A549 (cell line): ENCODE measurements at places on chromosomes 1 and 21.

DNA sequence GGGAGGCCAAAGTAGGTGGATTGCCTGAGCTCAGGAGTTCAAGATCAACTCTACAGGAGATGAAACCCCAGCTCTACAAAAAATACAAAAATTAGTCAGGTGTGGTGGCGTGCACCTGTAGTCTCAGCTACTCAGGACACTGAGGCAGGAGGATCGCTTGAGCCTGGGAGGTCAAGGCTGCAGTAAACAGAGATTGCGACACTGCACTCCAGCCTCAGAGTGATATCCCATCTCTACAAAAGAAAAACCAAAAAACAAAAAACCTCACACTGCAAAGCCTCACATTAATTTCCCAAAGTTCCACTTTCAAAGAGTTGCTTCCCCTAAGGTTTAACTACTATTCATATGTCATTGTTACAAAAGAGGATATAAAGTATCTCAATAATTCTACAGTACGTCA is 29.0 kb upstream of the FBXO28 start:
- DNase-seq = no peak

DNA sequence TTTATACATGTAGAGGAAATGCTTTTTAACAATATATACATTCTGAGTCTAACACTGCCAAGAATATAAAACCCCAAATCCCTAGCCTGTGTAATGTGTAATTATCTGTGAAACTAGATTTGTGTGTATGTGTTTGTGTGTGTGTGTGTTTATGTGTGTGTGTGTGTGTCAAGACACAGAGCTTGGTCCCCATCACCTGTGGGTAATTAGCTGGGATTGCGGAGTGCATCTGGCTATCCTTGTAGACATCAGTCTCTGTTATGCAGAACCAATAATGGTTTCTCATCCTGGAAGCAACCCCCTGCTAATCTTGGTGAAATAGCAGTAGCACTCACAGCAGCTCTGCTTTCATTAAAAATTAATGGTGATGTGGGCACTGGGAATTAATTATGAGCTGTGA is 26.3 kb upstream of the ST6GALNAC3 start:
- no peak for DNase-seq

- no peak for DNase-seq
Observed at GRCh38 chr1:162726555-162726954, 63.9 kb upstream of the HSD17B7 start.

- peak; percentile 73 for DNase-seq
Observed at GRCh38 chr1:181424786-181425403, 58.4 kb upstream of the CACNA1E start.

- DNase-seq = peak; percentile 78
Observed at GRCh38 chr1:205274041-205274691, 46.4 kb downstream of the TMCC2 start.

DNA sequence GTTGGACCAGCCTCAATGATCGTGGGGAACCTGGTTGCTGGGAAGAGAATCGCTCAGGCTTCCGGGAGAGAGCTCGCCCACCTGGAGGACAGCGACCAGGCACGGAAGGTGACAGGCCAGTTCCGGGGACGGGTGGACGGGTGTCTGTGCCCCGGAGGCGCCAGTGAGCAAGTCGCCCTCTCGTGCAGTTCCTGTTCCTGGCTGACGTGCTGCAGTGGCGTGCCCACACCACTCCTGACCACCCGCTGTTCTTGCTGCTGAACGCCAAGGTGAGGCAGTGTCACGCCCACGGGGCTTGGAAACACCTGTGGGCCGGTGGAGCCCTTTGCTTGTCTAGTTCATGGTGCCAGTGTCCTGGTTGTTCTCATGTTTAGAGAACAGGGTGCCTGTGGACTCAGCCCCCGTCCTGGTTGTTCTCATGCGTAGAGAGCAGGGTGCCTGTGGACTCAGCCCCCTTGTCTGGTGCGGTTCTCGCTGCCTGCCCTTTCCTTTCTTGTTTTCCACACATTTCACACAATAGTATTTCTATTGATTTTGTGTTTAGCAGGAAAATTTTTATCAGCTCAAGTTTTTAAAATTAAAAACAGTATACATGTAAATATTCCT is 53.1 kb downstream of the S100B start:
- DNase-seq = no peak

DNA sequence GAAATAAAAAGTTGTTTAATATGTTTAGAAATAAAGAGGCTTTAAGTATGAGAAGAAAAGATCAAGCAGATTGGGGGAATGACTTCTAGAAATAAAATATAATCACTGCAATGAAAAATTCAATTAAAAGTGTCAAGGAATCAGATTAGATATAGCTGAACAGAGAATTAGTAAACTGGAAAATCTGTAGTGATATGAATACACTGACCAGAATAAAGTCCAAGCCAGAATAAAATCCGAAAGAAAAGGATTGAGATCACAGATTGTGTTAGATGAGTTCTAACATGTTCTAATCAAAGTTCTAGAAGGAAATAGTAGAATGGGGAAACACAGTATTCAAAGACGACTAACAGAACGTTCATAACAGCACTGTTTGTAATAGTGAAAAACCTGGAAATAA is 73.1 kb upstream of the C1orf105 start:
- DNase-seq = no peak

GRCh38 chr21:35340273-35340672 is 291.2 kb upstream of the RUNX1 start:
- DNase-seq = no peak

DNA sequence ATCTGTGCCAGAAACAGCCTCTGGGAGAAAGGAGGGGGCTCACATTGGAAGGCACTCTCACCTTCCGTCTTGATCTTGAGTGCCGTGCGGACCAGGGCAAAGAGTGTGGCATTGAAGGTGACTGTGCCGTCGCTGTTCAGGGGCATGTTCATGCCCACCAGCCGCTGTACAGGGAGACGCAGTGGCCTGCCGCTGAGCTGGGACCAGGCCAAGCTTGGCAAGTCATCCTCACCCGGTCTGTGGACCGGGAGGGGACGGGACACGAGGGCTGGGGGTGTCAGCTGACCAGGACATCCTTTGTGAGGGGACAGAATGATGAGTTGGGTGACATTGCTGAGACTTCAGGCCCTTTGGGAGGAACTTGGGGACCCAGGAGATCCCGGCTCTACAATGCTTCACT is 25.0 kb upstream of the KIF21B start:
- no peak for DNase-seq

GRCh38 chr1:213679153-213679552 is 308.6 kb upstream of the PROX1 start:
- DNase-seq = no peak

DNA sequence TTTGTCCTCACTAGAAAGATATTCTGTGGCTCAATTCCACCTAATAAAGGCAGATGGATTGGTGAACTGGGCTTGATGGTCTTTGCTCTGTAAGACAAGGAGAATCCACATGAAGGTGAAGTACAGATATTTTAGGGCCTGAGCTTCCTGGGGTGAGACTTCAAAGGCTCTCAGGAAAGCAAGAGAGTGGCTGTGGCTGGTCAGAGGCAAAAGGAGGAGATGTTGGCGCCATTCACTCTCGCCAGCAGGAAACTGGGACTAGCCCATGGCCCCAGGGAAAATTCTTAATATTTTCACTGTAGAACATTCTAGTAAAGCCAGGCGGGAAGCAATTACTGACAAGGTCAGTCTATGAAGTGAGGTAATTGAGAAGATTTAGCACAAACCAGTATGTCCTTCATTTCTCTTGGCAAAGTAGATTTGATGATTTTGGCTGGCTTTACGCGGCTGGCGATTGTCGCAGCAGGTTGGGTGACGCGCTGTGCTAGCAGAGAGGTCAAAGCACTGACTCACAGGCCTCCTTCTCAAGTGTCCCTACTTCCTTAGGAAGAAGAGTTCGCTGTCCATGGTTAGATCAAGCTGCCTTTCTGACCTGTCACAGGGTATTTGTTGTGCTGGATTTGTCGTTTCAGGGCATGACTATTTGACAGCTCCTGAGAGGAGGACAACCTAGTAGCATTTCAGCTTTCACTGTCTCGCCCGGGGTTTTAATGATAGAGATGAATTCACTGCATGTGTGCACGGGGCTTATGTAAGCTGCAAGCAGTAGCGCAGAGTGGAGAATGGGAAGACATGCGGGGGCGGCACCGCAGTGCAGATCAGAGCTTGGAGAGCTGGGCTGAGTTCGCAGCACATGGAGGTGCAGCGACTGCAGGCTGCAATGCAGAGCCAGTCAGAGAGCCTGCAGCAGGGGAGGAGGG is 32.7 kb downstream of the XCL1 start:
- DNase-seq = no peak

DNA sequence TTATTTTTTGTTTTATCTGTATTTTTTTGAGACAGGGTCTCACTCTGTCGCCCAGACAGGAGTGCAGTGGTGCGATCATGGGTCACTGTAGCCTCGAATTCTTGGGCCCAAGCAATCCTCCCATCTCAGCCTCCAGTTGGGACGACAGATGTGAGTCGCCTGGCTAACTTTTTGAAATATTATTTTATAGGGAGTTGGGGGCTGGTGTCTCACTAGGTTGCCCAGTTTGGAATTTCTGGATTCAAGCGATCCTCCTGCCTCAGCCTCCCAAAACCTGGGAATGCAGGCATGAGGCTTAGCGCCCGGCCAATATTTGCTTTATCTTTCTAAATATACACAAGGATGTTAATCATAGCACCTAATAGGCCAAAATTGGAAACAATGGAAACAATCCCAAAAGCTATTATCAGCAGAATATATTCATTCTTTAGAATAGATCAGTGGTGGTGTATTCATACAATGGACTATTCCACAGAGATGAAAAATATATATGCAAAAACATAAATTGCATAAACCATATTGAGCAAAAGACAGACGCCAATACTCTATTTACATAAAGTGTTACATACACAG is 55.9 kb downstream of the DAP3 start:
- no peak for DNase-seq

DNA sequence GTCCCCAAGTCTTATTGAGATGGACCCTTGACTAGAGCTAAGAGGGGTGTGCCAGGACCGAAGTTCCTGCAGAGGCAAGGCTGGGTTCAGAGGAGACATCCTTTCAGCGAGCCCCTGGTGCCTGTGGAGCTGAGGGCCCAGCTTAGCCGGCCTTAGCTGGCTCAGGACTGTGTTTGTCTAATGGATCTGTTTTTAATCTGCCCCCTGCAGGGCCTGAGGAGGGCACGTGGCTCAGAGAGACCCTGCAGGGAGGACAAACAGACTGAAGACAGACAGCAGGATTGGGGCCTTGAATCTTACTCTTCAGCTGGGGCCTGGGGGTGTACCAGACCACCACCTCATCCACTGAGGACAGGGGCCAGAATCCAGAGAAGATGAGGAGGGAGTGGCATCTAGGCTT is 1.6 kb downstream of the CRABP2 start:
- DNase-seq = no peak

DNA sequence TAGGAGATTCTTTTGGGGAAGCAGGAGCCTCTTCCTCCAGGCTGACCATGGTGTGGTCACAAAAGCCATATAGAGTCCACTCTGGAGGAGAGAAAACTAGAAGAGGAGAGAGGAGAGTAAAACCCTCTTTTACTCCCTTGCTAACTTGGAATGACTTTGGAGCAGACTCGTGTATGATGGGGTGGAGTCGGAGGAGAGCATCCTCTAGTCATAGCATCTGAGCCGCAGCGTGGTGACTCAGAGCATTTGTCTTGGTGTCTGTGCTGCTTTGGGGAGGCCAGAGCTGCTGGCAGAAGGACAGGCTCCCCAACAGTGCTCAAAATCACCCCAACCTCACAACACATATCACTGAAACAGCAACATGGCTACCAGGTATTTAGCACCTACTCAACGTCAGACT is 11.1 kb downstream of the HTR6 start:
- DNase-seq = no peak

DNA sequence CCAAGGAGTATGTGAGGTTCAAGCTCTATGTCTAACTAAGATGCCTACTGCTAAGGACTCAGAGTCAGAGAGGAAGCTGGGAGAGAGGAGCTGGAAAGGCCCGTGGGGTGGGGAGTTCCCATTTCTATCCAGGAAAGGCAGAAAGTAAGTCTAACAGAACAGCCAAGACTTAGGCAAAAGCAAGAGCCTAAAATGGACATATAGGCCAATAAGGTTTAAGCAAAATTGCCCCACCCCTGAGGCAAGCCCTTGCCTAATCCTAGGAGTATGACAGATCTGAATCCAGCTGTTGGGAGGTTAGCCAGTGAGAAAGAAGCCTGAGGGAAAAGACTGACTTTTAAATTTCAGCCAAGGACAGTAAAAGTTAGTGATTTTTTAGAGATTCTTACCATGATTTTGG is 1.6 kb upstream of the KLHDC9 start:
- DNase-seq = no peak

GRCh38 chr1:183764981-183765380 is 39.9 kb upstream of the RGL1 start:
- DNase-seq = no peak

DNA sequence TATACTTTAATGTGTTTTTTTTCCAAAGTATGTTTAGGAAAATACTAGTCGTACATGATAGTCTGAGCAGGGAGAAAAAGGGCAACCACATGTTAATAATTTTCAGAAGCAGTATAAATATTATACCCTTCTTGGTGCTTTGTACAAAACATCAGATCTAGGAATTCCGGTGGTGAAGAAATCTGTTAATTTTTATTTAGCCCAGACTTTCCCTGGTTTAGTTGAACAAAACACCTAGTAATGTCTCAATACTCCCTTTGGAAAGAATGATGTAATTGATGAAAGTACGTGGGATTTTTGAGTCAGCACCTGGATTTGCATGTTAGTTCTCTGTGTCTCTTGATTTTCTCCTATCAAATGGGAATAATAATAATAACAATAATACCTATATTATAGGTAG is 38.4 kb upstream of the KCNK2 start:
- no peak for DNase-seq

- DNase-seq = no peak
Observed at GRCh38 chr1:246329900-246330299, 177.2 kb downstream of the SMYD3 start.

DNA sequence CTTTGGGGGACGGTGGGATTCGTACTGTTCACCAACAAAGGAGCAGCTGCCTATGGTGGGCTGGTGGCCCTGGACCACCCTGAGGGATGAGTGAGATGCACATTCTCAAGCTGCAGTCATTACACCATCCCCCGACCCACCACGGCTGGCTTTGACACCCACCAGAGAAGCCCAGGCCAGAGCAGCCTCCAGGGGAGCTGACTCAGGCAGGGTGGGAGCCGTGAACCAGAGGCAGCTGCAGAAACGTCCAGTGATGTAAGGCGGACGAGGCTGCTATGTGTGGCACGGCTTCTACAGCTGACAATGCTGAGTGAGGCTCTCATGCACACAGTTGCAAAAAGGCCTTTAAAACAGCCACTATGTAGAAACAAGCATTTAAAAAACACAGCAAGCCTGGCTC is 40.1 kb downstream of the CHAF1B start:
- no peak for DNase-seq

DNA sequence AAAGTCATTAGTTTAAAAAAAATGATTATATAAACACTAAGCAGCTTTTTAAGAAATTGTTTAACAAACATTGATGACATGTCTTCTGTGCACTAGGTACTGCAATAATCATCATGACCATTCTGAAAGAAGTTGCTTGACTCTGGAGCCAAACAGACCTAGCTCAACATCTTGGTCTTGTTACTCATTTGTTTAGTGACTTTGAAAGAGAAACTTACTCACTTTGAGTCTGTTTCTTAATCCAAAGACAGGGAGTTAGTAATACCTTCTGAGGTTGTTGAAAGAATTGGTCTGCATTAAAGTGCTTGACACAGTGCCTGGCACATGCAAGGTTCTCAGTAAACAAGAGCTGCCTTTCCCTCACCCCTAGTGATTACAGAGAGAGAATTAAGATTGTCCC is 84.4 kb downstream of the SGIP1 start:
- DNase-seq = no peak

- DNase-seq = peak; percentile 71
Observed at GRCh38 chr1:210400043-210400840, 71.5 kb downstream of the HHAT start.

GRCh38 chr1:174995121-174995520 is 4.6 kb upstream of the CACYBP start:
- no peak for DNase-seq

- DNase-seq = no peak
Observed at GRCh38 chr1:65235867-65236805, 73.2 kb upstream of the DNAJC6 start.
